ENCODE measurements at places on chromosomes 11 and 22.

- no peak for DNase-seq
These were observed 5.3 kb downstream of the BIRC3 start for GRCh38 chr11:102322560-102322959.

DNA sequence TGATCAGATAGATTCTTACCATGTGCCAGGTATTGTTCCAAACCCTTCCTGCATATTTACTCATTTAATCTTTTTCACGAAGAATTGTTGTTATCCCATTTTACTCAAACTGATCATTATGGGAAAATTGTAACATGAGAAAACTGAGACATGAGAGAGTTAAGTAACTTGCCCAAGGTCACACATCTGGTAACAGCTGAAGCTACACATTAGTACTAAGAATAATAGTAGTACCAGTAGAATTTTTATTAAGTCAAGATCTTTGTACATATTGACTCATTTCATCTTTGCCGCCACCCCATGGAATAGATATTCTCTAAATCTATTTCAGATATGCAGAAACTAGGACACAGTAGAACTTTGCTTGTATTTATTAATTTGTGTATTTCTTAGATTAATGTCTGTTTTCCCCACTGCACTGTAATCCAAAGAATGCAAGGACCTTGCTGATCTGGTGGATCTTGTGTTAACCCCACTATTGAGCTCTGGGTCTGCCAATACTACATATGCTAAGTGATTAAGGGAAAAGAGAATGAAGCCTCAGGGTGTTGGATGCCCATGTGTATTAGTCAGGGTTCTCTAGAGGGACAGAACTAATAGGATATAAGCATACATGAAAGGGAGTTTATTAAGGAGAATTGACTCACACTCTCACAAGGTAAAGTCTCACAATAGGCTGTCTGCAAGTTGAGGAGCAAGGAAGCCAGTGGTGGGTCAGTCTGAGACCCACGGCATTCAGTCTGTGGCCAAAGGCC is 72.8 kb downstream of the PARVA start:
- DNase-seq: no peak

- no peak for DNase-seq
These were observed 76.1 kb downstream of the BBOX1 start for GRCh38 chr11:27116684-27117083.

- no peak for DNase-seq
These were observed 104.8 kb downstream of the C11orf58 start for GRCh38 chr11:16843294-16843693.

GRCh38 chr22:29380032-29380781 is 8.2 kb downstream of the AP1B1 start:
- DNase-seq: no peak

- DNase-seq: no peak
These were observed 5.1 kb upstream of the SEPTIN5 start for GRCh38 chr22:19709063-19709769.

GRCh38 chr11:10580623-10581022 is 12.2 kb upstream of the LYVE1 start:
- no peak for DNase-seq

- DNase-seq: no peak
These were observed 52.2 kb upstream of the CEP126 start for GRCh38 chr11:101862391-101863233.

DNA sequence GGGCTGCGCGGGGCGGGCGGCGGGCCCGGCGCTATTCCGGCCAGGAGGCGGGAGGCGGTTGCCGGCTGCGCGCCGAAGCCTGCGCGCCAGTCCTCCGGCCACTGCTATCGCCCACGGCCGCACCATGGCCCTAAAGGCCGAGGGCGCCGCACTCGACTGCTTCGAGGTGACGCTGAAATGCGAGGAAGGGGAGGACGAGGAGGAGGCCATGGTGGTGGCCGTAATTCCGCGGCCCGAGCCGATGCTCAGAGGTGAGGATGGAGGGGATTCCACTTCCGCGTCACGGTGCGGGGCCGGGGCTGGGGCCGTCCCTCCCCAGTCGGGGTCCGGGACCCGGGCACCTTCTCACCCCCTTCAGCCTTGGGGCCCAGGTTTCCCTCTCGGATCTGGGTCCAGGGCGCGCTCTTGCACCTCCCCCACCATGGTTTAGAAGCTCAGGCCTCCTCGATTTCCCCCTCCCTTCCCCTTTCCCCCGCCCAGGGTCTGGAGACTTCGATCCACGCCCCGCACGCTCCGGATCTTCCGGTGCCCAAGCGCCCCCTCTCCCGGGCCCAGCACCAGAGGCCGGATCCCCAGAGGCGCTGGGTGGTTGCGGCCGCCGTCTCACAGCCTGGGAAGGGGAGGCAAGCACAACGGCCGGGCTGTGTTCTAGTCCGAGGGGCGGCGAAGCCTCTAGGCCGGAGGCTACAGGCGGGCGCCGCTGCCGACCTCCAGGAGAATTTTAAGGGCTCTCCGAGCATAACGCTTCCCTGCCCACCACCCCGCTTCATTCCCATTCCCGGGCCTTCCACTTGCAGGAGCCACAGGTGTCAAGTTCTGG is 517 bp downstream of the SPINDOC start:
- no peak for DNase-seq

DNA sequence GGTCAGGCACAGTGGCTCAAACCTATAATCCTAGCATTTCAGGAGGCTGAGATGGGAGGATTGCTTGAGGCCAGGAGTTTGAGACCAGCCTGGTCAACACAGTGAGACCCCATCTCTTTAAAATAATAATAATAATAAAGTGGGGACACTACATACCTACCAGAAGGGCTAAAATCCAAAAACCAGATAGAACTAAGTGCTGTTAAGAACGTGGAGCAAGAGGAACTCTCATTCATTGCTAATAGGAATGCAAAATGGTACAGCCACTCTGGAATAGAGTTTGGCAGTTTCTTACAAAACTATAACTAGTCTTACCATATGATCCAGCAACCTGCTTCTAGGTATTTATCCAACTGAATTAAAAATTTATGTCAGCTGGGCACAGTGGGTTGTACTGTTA is 9.6 kb downstream of the CKAP5 start:
- DNase-seq: no peak

- DNase-seq: no peak
These were observed 92.1 kb downstream of the PARVA start for GRCh38 chr11:12469451-12469850.

DNA sequence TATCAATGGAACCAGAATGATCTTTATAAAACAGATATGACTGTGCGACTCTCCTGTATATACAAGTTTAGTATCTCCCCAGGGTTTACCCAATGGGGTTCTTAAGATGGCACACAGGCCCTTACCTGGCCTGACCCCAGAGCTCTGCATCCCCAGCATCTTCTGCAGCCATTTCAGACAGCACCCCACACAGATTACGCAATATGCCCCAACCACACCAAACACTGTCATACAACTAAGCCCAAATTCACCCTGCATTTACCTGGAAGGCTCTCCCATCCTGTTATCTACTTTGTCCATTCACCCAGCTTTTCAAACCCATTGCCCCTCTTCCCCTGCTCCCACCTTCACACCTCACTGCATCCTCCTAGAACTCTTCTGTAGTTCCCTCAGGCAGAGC is 182.5 kb upstream of the API5 start:
- DNase-seq: no peak

DNA sequence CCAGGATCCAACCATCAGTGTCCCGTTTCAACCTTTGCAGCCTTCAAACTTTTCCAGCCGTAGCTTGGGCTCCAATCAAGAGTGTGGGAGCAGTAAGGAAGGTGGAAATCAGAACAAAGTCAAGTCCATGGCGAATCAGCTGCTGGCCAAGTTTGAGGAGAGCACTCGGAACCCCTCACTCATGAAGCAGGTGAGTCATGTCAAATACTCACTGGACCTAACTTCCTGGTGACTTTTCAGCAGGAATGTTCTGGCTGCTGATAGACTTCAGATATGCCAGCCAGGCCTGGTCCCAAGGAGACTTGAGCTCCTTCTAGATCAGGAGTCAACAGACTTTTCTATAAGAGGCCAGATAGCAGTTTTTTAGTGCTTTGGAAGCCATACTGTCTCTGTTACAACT is 129.0 kb downstream of the MICAL2 start:
- no peak for DNase-seq

GRCh38 chr11:45436966-45437365 is 150.8 kb upstream of the SYT13 start:
- DNase-seq: peak; percentile 40

DNA sequence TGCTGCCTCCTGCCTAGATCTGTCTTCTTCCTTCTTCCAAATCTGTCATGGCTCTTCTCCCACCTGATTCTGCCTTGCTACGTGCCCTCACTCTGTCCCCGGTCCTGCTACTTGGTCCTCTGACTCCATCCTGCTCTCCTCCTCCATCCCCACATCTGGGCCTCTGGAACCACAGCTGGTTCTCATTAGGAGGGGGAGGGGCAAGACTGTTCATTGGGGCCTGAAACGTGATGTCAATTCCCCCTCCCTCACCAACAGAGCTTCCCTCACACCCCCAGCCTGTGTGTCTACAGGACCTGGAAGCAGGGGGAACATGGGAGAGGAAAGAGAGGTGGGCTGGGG is 9.1 kb downstream of the DCHS1 start:
- DNase-seq: no peak

GRCh38 chr11:84825106-84825660 is 802.0 kb downstream of the DLG2 start:
- no peak for DNase-seq

DNA sequence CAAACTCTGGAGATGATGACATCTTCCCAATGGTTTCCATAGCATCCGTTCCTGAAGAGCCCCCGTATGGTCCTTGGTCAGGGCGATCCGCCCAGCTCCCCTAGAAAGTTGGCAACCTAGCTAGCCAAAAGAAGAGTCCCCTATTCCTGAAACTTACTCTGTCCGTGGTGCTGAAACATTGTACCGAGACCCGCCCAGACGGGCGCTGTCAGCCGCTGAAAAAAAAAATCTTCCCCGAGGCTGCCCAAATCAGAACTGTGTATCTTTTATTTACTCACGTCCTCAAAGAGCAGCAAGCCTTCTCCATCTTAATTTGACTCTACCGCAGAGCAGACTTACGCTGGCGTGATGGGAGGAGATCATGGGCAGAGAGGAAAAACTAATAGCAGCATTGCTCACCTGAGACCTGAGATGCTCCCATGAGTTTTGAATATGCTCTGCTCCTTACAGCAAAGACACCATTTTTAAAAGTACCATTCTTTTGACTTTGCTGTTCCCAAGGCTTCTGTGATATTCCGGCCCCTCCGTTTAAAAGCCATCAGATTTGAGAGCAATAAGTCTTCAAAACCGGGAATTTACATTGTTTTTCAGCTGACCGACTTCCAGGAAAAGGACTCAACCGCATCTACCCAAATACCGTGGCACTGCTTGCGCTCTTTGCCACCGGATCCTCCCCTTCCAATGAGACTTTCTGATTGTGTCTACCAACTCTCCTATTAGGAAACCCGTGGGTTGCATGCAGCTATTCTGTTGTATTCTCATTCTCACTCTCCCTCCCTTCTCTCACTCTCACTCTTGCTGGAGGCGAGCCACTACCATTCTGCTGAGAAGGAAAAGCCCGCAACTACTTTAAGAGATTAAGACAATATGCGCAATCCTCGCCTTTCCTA is at the start of gene SLC17A6:
TSS of gene SLC17A6 (plus strand) at position 786 of the 890 bp plus-strand sequence. CDS start 153 bp downstream, outside the sequence.
- no peak for DNase-seq

DNA sequence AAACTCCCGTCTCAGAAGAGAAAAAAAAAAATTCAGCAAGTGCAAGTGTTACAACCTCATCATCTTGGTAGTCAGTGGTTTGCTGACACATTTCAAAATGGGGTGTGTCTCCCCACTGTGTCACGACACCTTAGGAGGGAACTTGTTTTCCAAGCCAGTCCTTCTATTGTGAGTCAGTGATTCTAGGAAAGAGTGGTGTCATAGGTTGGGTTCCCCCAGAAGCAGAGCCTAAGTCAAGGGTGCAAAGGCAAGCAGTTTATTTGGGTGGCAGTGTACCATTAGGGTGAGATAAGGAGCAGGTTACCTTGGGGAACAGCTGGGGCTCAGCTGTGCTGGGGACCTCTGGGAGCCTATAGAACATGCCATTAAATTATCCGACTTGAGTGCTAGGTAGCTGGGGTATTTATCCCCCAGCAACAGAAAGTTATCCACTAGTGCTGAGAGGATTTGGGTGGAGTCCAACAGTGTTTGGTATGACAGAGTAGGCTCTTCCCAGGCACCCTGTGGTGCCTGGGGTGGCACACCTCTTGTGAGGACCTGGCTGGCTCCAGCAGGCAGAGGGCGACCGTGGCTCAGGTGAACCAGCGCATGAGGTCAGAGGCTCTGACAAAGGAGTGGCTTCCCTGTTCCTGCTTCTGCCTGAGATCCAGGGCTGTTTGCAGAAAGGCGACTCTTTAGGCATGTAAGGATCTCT is 41.7 kb downstream of the KIAA1671 start:
- DNase-seq: no peak

GRCh38 chr11:47616726-47617416 is 22.7 kb upstream of the C1QTNF4 start:
- no peak for DNase-seq

DNA sequence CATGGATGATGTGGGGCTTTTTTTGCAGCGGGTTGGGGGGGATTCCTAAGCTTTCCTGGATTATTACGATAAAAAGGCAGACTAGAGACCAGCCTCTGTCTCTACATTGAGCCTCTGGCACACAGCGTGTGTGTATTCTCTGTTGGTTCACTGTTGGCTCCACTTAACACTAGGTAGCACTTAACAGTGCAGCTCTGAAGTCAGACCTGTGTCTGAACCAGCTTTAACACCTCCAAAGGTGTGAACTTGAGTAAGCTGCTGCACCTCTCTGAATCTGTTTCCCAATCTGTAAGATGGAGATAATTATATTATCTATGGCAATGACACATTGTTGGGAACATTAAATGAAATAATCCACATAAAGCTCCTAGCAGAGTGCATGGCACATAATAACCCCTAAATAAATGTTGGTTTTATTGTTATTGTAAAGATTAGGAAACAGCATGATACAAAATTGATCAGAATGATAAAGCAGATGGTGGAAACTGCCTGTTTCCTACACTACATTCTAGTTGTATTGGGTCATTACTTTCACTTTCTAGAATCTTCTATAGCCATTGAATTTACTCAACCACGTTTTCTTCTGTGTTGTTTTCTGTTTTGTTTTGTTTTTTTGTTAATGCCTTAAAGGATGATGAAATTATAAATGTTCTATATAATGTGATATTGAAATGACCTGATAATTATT is 108.4 kb downstream of the ARL14EP start:
- DNase-seq: no peak

DNA sequence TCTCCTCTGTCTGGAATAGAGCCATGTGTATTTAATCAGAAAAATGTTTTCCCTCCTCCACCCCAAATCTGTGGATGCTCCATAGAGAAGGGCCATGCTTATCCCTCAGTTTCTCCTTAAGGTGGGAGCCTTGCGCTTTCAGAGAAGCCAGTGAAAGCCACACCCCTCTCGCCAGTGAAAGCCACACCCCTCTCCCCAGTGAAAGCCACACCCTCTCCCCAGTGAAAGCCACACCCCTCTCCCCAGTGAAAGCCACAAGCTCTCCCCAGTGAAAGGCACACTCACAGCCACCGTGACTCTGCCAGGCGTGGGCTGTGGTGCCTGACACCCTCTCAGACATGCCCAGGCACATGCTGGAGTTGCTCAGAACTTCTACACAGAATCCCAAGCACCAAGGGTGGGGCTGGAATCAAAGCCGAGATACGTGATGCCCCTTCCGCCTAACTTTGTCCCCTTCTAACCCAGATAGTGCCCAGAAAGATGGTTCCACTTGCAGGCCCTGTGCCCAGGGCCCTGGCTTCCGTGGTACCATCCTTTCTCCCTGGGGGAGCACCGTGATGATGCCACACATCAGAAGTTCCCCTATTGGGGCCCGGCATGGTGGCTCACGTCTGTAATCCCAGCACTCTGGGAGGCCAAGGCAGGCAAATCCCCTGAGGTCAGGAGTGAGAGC is 16.5 kb upstream of the PRR5 start:
- DNase-seq: no peak

GRCh38 chr22:28703436-28703835 is 23.8 kb upstream of the TTC28 start:
- DNase-seq: no peak

GRCh38 chr11:45852018-45852711 is 4.9 kb downstream of the CRY2 start:
- no peak for DNase-seq
